ENCODE measurements at places on chromosomes 3 and 15. TPM values are rescaled to one million over a fixed set of nuclear protein-coding genes. Genes with fewer than 3 reads are reported as not detected.

The TMEM207 gene
- not detected for total RNA-seq

The CHRM5 gene
- not detected for total RNA-seq

The NEK10 gene
- 7.9 TPM for total RNA-seq

The CACNA1D gene
- 0.95 TPM for total RNA-seq

The GPR27 gene
- total RNA-seq, result 5.5 TPM

The KBTBD8 gene
- 1.9 TPM for total RNA-seq

The SPCS1 gene
- total RNA-seq, result 106 TPM

The FAM81A gene
- total RNA-seq, result 0.54 TPM

The C3orf52 gene
- 2.1 TPM for total RNA-seq

The GRK7 gene
- not detected for total RNA-seq

The SAMMSON gene
- total RNA-seq, result 0.39 TPM

The NMB gene
- 7.8 TPM for total RNA-seq

The ROPN1B gene
- not detected for total RNA-seq

The C3orf49 gene
- not detected for total RNA-seq

The AZI2 gene
- total RNA-seq, result 79.4 TPM

The CPN2 gene
- total RNA-seq, result not detected

The KBTBD12 gene
- total RNA-seq, result not detected

The PPM1L gene
- 8.5 TPM for total RNA-seq

The TMCO5A gene
- total RNA-seq, result not detected
